ENCODE measurements at places on chromosomes 7 and 10.

- H3K4me1 ChIP-seq: peaks cover 5% of the 10 kb centered on the region
- no peak overlapping the region for H3K27ac ChIP-seq
Measured at GRCh38 chr7:4845740-4846142, 16.1 kb downstream of the PAPOLB start.

DNA sequence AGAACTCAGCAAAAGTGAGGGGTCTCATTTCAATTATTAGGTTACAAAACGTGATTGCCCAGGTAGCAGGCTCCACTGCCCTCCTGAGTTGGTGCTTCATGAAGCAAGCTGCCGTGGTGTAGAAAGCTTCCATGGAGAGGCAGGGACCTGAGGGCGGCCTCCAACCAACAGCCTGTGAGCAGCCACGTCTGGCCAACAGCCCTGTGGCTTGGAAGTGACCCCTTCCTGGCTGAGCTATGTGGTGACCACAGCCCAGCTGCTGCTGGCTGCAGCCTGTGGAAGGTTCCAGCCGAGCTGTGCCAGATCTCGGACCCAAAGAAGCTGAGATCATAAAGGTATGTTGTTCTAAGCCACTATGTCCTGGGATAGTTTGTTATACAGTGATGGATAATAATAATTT lies 122.5 kb upstream of the KLF6 start:
- H3K27me3 ChIP-seq: no peaks in the 10 kb centered on the region
- DNase-seq: no peak
- peaks cover 2% of the 10 kb centered on the region for H3K4me1 ChIP-seq
- no peak overlapping the region for H3K4me3 ChIP-seq
- no peak overlapping the region for H3K27ac ChIP-seq
- no peaks in the 10 kb centered on the region for H3K36me3 ChIP-seq

GRCh38 chr7:68833422-68833821 lies 764.9 kb upstream of the AUTS2 start:
- H3K27ac ChIP-seq: no peak overlapping the region
- H3K4me3 ChIP-seq: no peak overlapping the region
- H3K27me3 ChIP-seq: no peaks in the 10 kb centered on the region
- no peak for DNase-seq
- H3K4me1 ChIP-seq: no peaks in the 10 kb centered on the region
- H3K36me3 ChIP-seq: no peaks in the 10 kb centered on the region

GRCh38 chr10:71756311-71757191 lies 16.8 kb downstream of the VSIR start:
- H3K4me3 ChIP-seq: no peak overlapping the region
- H3K27ac ChIP-seq: no peak overlapping the region
- H3K36me3 ChIP-seq: no peaks in the 10 kb centered on the region
- H3K4me1 ChIP-seq: no peaks in the 10 kb centered on the region

DNA sequence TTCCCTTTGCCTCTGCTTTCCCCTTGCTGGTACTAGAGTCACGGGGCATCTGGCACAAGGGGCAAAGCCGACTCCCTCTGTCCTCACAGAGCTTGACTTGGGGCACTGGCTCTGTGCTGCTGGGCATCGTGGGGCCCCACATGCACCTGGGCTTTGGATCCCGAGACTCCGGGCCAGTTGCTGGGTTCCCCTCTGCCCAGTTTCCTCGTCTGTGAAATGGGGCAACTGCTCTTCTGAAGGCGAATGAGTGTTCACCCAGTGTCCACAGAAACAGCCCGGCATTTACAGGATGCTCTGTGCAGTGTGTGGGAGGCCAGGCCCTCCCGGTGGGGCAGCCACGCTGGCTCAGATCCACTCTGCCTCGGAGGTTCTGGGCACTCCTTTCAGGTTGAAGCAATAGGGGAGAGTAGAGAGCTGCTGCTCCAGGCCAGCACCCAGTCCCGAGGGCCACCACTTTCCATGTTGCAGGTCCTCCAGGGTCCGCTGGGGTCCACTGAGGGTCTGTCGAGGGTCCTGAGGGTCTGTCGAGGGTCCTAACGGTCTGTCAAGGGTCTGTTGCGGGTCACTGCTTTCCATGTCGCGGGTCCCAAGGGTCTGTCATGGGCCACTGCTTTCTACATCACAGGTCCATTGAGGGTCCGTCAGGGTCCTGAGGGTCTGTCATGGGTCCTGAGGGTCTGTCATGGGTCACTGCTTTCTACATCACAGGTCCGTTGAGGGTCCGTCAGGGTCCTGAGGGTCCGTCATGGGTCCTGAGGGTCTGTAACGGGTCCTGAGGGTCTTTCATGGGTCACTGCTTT lies 103.6 kb downstream of the VIPR2 start:
- H3K27ac ChIP-seq: no peak overlapping the region
- H3K4me1 ChIP-seq: no peaks in the 10 kb centered on the region
- H3K4me3 ChIP-seq: no peak overlapping the region
- peaks cover 14% of the 10 kb centered on the region for H3K27me3 ChIP-seq
- no peak for DNase-seq

GRCh38 chr7:122622682-122623081 lies 76.2 kb downstream of the RNF133 start:
- DNase-seq: no peak
- H3K27me3 ChIP-seq: no peaks in the 10 kb centered on the region
- H3K36me3 ChIP-seq: no peaks in the 10 kb centered on the region
- H3K27ac ChIP-seq: no peak overlapping the region

- H3K4me3 ChIP-seq: no peak overlapping the region
- no peaks in the 10 kb centered on the region for H3K4me1 ChIP-seq
- H3K36me3 ChIP-seq: no peaks in the 10 kb centered on the region
- no peak overlapping the region for H3K27ac ChIP-seq
Measured at GRCh38 chr10:62390497-62391176, 16.5 kb downstream of the ZNF365 start.

GRCh38 chr10:70791386-70792039 lies 6.3 kb upstream of the TBATA start:
- H3K4me3 ChIP-seq: no peak overlapping the region
- no peaks in the 10 kb centered on the region for H3K4me1 ChIP-seq
- H3K36me3 ChIP-seq: no peaks in the 10 kb centered on the region
- no peak overlapping the region for H3K27ac ChIP-seq

DNA sequence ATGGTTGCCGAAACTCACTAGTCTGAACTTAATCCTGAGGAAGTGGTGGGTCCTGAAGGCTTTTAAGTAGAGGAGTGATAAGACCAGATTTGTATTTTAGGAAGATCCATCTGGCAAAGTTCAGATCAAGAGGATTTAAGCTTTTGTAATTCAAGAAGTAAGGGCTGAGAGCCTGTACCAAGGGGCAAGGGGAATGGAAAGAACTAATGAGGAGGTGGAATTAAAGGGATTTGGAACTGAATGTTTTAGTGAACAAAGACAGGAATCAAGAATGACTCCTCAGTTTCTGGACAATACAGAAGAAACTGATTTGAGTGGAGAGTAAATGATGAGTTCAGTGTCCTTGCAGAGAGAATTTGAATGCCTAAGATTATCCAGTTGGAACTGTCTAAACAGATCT lies 249.0 kb downstream of the C7orf25 start:
- no peak for DNase-seq
- H3K4me1 ChIP-seq: no peaks in the 10 kb centered on the region
- no peaks in the 10 kb centered on the region for H3K27me3 ChIP-seq
- H3K36me3 ChIP-seq: no peaks in the 10 kb centered on the region

GRCh38 chr7:106143711-106144337 lies 31.7 kb upstream of the SYPL1 start:
- H3K4me1 ChIP-seq: peaks cover 3% of the 10 kb centered on the region
- no peaks in the 10 kb centered on the region for H3K27me3 ChIP-seq
- no peaks in the 10 kb centered on the region for H3K36me3 ChIP-seq

GRCh38 chr7:64308016-64308270 lies 5.8 kb upstream of the ZNF736 start:
- no peak overlapping the region for H3K4me3 ChIP-seq
- no peak overlapping the region for H3K27ac ChIP-seq
- DNase-seq: no peak
- no peaks in the 10 kb centered on the region for H3K4me1 ChIP-seq
- H3K27me3 ChIP-seq: no peaks in the 10 kb centered on the region
- no peaks in the 10 kb centered on the region for H3K36me3 ChIP-seq

DNA sequence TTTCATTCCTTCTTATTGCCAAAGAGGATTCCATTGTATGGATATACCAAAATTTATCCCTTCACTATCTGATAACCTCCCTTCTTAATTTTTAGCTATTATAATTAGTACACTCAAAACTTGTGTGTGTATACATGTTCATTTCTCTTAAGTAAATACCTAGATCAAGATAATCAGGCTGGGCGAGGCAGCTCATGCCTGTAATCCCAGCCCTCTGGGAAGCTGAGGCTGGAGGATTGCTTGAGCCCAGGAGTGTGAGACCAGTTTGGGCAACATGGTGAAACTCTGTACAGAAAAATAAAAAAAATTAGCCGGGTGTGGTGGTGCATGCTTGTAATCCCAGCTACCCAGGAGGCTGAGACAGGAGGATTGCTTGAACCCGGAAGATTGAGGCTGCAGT lies 15.8 kb upstream of the ACHE start:
- H3K27me3 ChIP-seq: no peaks in the 10 kb centered on the region
- no peaks in the 10 kb centered on the region for H3K4me1 ChIP-seq
- no peaks in the 10 kb centered on the region for H3K36me3 ChIP-seq
- no peak overlapping the region for H3K4me3 ChIP-seq
- DNase-seq: no peak

- no peak overlapping the region for H3K27ac ChIP-seq
- peaks cover 15% of the 10 kb centered on the region for H3K36me3 ChIP-seq
- H3K4me1 ChIP-seq: no peaks in the 10 kb centered on the region
- DNase-seq: no peak
Measured at GRCh38 chr7:4694305-4694704, 12.2 kb downstream of the FOXK1 start.

DNA sequence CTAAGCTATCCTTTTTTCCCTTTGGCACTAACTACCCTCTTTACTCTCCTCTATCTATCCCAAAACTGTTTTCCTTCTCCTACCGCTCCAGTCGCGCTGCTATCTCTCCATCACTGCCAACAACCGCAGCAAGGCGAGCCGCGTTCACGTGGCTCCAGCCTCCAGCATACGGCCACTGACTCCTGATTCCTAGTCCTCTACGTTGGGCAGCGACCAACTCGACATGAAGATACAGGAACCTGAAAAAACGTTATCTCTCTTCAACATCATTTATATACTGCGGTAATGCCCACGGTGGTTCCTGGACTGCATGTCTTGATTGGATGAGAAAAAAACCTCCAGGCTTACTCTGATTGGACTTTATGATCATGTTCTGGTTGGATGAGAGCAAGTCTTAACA lies 129.5 kb downstream of the ZNF716 start:
- no peak for DNase-seq
- H3K36me3 ChIP-seq: no peaks in the 10 kb centered on the region
- H3K27me3 ChIP-seq: no peaks in the 10 kb centered on the region
- H3K27ac ChIP-seq: no peak overlapping the region

DNA sequence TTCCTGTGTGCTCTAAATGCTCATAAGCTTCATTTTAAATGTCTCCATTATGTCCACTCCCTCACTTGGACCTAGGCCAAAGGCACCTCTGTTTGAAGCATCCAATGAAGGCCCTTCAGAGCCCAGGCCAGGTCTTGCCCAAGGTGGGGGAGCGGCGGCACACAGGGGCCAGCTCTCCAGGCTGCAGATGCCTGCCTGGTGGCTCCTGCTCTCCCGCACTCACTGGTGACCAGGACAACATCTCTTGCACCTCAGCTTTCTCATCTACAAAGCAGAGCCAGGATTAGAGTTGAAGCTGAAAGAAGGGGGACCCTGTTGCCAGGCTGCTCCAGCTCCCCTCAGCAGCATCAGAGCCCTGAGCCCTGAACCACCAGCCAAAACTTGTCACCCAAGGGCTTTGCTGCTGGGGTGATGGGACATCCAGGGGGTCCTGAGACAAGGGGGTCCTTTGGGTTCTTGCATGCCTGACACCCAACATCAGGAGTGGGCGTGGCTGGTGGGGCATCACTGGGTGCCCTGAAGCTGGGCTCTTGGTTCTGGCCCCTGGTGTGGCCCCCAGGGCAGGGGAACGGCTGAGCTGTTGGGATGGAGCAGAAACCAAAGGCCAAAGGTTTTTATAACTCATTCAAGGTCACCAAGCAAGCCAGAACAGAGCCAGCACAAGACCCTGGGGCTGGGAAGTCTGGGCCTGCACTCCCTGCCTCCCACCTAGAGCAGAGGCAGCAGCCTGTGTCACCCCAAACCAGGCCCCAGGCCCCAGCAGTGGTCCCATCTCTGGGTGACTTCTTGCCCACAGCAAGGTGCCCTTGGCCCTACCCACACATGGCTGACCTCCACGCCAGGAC lies 1.2 kb downstream of the NACAD start:
- no peak overlapping the region for H3K4me3 ChIP-seq
- no peak for DNase-seq
- peaks cover 6% of the 10 kb centered on the region for H3K4me1 ChIP-seq
- H3K27ac ChIP-seq: no peak overlapping the region
- H3K27me3 ChIP-seq: no peaks in the 10 kb centered on the region

DNA sequence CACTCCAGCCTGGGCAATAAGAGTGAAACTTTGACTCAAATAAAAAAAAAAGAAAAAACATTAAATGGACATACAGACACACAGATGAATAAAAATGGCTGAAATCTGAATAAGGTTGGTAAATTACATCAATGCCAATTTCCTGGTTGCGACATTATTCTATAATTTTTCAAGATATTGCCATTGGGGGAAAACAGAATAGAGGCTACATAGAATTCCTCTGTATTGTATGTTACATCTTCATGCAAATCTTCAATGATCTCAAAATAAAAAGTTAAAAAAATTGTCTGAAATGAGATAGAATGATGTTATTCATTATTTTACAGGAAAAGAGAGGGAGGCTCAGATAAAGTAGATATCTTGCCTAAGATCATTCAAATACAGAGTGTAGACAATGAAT lies 234.0 kb downstream of the SDHAF3 start:
- no peak overlapping the region for H3K27ac ChIP-seq
- no peaks in the 10 kb centered on the region for H3K27me3 ChIP-seq
- no peaks in the 10 kb centered on the region for H3K36me3 ChIP-seq

- no peak for DNase-seq
- H3K27ac ChIP-seq: no peak overlapping the region
- no peaks in the 10 kb centered on the region for H3K4me1 ChIP-seq
- no peak overlapping the region for H3K4me3 ChIP-seq
- H3K36me3 ChIP-seq: no peaks in the 10 kb centered on the region
Measured at GRCh38 chr10:133109711-133110110, 22.0 kb downstream of the ADGRA1 start.

- H3K27me3 ChIP-seq: no peaks in the 10 kb centered on the region
- H3K4me3 ChIP-seq: no peak overlapping the region
- H3K4me1 ChIP-seq: no peaks in the 10 kb centered on the region
- H3K27ac ChIP-seq: no peak overlapping the region
Measured at GRCh38 chr10:18334116-18334867, 194.1 kb downstream of the CACNB2 start.

Measured in neuronal stem cell (in vitro differentiated cells).